Ovary (tissue), 10 donors: ENCODE measurements at places on chromosomes 5 and 9. TPM values are rescaled to one million over a fixed set of nuclear protein-coding genes. Genes with fewer than 3 reads are reported as not detected.

GRCh38 chr5:114308017-114308416, 53.9 kb upstream of the KCNN2 start:
- no peak for DNase-seq

DNA sequence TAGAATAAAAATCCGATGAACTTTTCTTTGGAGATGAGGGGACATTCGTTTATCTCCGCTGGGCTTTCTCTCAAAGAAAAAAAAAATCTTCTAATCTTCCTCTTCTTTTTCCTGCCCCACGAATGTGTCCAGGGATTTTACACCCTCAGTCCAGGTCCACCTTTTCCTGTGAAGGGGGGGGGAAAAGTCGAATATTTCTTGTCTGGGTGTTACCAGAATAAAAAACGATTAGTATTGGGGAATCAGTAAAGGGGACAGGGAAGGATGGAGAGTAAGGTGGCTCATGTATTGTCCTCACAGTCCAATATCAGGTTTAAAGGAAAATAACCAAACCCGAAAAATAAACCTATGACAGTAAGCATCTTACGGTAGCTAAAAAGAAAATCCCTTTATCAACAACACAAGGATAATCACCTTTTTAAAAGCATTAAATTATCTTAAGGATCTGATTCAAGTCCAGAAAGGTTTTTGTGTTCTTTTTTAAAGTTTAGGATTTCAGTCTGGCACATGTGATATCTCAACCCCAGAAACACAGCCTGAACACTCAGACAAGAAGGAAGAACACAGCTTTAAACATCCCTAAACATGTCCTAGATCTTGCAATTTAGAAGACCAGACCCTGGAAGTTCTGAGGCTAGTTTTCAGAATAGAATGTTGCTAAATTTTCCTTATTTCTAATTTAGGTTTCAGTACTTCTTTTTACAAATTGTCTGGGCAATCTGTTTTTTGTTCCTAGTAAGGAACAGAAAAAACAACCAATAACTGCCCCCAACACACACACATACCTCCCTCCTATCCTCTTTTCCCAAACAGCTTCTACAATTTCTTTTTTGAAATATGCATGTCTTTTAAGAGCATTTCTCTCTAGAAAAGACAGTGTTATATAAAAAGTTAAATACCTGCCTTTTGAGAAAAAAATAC, 1.2 kb downstream of the ZNF608 start:
- DNase-seq = no peak

DNA sequence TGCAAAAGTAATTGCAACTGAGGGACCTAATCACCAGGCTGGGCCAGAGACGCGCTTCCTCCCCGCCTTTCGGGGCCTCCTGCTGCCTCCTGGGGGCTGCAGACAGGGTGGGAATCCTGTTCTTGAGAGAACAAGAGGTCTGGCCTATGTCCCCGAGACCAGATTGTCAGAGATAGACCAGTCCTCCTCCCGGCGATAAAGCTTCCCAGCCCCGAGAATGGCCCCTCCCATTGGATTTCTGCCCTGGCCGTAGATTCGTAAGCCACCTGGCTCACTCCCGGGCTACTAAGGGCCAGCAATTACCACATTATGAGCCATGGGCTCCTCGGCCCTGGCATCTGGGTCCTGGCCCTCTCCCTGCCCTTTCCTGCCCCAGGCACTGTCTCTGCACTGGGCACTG, 70.4 kb downstream of the HRH2 start:
- no peak for DNase-seq

- DNase-seq = no peak
Measured at GRCh38 chr9:13929013-13929412, 384.9 kb downstream of the NFIB start.

Gene FAM81B
- 2.2 TPM for total RNA-seq

Gene CHD1
- total RNA-seq = 48.7 TPM
